GM23248 (cell line): ENCODE measurements at places on chromosomes 1 and 21. TPM values are rescaled to one million over a fixed set of nuclear protein-coding genes. Genes with fewer than 3 reads are reported as not detected.

DNA sequence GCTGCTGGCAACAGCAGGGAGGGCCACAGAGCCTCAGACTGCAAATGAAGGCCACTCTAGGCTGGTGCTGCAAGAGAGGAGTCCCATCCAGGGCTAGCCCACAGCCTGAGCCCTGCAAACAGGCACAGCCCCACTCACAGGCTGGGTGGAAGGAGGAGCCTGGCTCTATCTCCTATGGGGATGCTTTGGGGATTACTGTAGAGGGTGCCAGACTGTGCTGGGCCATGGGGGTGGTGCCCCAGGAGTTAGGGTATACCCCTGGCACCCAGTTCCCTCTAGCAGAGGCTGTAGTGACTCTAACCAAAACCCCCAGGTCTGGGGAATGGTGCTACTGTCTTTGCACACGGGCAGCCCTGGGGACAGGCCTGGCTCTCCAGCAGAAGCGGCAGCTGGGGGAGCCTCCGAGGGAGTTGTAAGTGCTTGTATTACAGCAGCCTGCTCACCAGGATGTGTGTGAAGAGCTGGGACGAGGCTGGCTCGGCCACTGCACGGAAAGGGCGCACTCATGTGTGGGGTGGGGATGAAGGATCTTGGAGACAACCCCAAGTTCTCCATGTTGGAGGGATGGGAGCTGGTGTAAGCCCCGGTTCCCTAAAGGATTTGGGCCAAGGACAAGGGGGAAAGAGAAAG is 23.4 kb upstream of the EVA1B start:
- DNase-seq = no peak

- no peak for DNase-seq
These were observed 104.8 kb downstream of the PGBD5 start for GRCh38 chr1:230321341-230321740.

DNA sequence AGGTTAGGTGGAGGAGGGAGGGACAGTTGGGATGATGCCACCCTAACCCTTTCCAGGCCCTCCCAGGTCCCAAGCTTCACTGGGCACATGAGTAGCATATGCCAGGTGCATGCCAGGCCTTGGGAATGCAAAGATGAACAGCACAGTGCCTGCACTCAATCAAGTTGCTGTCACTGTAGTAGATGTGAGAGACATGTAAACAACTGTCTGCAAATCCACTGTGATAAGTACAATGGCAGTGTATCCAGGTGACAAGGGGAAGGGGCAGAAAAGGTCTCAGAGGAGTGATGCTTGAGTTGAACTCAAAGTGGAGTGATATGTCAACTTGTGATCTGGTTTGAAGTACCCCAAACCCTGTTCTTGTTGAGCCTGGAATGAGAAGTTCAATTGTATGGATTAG is 49.5 kb upstream of the LRRN2 start:
- DNase-seq = no peak

Gene VHLL
- total RNA-seq = not detected in 2 replicates

Gene SLC37A1
- not detected in 2 replicates for total RNA-seq
